Activated T-helper 17 cell treated with anti-CD3 and anti-CD28 coated beads, Interleukin-2, amount 50 U/mL, for 72 hours (primary cell): ENCODE measurements at places on chromosomes 3 and 15.

DNA sequence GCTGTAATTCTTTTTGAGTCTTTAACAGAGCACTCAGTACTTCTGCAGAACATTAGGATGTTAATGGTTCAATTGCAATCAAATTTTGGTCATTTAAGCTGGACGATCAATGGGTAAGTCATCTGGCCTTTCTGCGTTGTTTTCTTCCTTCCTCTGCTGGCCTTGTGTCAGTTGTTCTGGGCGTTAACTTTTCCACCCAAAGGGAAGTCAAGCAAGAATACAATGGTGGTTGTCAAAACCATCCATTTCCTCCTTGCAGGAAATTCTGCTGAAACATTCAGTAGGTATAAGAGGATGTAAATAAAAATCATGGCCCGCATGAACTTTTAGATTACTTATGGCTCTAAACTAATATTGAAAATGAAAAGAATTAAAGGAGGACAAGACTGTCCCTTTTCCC lies 584.0 kb downstream of the GRM7 start:
- ATAC-seq = no peak

GRCh38 chr3:102307442-102307841 lies 127.4 kb upstream of the ZPLD1 start:
- ATAC-seq = no peak

- no peak for ATAC-seq
Observed at GRCh38 chr3:194870394-194871110, 184.9 kb downstream of the FAM43A start.

- ATAC-seq = peak; percentile 95
Observed at GRCh38 chr15:65805019-65805745, 13.1 kb upstream of the DENND4A start.
